ENCODE measurements at places on chromosomes 11 and 22. TPM values are rescaled to one million over a fixed set of nuclear protein-coding genes. Genes with fewer than 3 reads are reported as not detected.

DNA sequence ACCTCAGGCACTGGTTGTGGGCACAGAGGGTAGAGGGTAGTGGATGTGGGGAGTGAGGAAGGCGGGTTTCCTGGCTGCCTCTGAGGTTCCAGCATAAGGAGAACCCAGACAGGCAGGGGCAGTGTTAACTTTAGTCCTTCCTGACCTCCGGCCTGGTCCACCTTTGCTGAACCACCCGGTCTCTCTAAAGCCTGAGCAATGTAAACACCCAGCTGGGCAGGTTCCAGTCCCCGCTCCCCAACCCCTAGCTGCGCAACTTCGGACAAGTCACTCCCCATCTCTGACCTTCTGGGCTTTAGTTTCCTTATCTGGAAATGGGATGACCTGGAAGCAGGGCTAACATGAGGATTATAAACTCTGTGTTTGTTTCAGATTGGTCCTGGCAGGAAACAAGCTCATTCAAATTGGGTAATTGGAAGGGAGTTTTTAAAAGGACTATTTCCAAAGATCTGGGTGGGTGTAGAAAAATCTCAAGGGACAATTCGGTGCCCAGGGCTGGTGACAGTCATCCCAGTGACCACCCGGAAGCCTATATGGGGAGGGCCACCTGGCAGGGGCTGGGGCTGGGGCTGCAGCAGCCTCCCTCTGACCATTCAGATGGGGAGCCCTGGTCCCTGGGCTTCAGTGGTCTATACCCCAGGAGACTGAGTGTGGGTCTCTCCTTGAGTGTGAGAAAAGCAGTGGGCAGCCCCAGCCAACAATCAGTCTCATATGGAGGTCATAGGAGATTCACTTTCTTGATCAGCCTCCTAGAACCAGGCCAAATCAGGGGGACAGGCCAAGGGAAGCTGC is 108.3 kb upstream of the SYT13 start:
- DNase-seq: no peak

The ALDH3B1 gene
- 5.1 TPM for total RNA-seq

The TEX12 gene
- not detected for total RNA-seq

The OR52B2 gene
- total RNA-seq: not detected

The MAPK8IP1 gene
- 6.2 TPM for total RNA-seq

DNA sequence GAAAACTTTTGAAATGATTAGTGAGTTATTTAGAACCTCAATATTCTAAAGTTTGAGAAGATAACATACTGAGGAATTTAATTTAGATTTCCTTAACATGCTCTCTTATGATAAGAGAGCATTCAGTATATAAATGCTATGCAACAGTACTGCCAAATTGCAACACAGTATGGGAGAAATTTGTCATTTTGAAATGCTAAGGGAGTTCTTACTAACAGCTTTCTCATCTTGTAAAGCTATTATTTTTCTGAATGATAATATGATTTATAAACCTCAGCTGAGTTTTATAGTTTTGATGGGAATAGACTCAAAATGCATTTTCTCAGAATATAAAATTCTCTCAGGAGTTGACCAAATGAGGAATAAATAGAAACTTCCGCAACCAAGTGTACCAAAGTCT is 108.4 kb downstream of the SPON1 start:
- no peak for DNase-seq

GRCh38 chr11:111367411-111368284 is 11.4 kb downstream of the POU2AF1 start:
- no peak for DNase-seq

The PELI3 gene
- total RNA-seq: 13.3 TPM

The KCNK4 gene
- not detected for total RNA-seq
